Activated T-cell treated with anti-CD3 and anti-CD28 coated beads for 1 hour (primary cell): ENCODE measurements at places on chromosomes 4 and X.

DNA sequence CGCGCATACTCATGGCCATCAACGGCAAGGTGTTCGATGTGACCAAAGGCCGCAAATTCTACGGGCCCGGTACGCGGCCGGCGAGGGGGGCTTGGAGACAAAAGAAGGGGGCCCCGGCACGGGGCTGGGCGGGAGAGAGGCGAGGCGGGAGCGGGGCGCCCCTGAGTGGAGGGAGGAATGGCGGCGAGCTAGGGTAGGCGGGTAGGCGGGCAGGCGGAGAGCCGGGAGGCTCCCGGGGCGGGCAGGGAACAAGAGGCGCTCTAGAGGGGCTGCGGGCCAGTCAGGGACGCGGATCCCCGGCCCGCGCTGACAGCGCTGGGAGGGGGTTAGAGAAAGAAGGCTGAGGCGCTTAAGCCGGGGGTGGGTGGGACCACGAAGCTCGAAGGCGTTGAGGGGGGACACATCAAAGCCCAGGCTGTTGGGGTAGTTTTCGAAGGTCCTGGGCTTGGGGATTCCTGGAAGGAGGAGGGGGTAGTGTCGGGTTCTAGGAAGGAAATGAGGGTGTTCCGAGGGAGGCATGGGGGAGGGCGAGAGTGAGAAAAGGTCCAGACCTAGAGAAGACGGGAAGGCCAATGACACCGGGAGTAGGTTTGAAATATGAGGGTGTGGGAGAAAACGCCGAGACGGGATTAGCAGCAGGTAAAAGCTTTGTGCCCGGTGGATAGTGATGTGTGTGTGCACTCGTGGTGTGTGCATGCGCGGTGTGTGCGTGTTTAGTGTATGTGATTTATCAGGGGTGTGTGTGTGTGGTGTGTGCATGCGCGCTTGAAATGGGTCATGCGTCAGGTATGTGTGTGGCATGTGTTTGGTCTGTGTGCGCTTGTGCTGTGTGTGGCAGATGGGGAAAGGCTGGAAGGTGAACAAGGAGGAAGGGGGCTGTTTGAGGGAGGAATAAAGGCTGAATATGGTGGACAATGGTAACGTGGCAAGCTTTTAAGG is 807 bp downstream of the PGRMC1 start:
- peak; percentile 1 for DNase-seq

GRCh38 chr4:84232309-84233095 is 266.6 kb downstream of the NKX6-1 start:
- no peak for DNase-seq

DNA sequence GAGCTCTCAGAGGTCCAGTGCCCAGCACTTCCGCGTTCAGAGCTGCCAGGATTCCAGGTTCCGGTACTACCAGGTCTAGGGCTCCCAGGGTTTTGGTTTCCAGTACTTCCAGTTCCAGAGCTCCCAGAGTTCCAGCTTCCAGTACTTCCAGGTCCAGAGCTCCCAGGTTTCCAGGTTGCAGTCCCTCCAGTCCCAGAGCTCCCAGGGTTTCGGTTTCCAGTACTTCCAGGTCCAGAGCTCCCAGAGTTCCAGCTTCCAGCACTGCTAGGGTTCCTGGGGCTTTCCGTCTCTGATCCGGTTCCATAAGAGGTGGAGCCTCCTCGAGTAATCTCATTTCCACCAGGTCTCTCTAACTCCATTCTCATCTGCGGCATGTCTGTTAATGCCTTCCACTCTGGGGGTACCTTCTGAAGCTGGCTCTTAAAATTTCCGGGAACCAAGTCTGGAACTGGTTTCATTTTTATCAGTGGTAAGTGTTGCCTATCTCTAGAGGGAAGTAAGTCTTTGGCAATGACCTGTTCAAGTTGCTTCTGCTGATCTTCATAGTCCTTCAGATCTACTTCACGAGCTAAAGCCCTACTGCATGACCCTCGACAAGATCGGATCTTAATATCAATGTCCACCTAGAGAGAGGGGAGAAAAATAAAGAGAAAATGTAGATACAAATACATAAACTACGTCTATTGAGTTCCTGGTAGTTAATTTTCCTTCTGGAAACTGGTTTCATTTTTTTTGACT is 4.1 kb downstream of the FGA start:
- no peak for DNase-seq

DNA sequence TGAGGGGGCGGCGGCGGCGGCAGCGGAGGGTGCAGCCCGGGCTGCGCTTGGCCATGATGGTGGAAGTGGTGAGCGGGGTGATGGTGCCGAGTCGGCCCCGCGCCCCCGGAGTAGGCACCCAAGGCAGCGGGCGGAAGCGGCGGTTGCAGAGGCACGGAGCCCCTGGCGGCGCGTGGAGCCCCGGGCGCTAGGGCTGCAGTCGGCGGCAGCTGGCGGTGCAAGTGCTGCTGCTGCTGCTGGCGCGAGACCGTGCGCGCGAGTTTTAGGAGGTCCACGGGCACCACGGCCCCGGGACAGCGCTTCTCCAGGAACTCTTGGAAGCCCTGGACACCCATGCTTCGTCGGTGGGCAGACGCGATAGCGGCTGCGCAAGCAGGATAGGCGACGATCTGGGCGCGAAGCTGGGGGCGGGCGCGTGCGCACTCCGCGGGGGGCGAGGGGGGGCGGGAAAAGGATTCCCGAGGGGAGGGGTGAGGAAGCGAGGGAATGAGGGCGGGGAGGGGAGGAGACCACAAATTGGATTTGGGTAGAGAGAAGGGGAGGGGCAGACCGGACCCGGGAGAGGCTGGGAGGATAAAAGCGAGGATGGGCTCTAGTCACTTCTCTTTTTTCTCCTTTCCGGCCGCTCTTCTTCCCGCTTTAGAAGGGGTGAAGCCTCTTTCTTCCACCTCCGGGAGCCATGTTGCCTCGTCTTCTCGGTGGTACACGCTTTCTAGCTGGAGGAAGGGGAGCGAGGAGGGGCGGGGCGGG is at the start of gene FAM120C:
FAM120C (minus strand) TSS at position 391 of the 750 bp plus-strand sequence; CDS start at position 335, 56 bp downstream.
- peak; percentile 46 for DNase-seq

GRCh38 chr4:44421330-44422065 is 27.1 kb downstream of the KCTD8 start:
- DNase-seq: no peak

GRCh38 chr4:106951891-106952290 is 84.2 kb downstream of the DKK2 start:
- DNase-seq: no peak

GRCh38 chr4:130576218-130576617 is 1480.3 kb downstream of the C4orf33 start:
- DNase-seq: no peak

DNA sequence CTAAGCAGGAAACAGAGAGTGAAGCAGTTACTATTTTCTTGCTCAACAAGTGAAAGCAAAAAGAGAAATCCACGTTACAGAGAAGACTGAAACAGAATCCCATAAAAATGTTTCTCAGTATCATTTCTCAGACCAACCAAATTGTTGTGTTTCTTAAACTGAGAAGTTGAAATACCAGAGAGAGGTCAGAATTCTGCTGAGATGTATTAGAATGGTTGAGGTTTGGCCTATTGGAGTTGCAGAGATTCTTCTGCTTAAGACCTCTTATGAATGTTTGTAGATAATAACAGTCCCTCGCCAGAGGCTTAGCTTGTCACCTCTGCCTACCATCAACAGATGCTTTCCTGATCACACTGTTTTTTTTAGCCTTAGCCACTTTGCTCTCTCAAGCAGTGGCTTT is 481.4 kb downstream of the TRIML1 start:
- DNase-seq: no peak

DNA sequence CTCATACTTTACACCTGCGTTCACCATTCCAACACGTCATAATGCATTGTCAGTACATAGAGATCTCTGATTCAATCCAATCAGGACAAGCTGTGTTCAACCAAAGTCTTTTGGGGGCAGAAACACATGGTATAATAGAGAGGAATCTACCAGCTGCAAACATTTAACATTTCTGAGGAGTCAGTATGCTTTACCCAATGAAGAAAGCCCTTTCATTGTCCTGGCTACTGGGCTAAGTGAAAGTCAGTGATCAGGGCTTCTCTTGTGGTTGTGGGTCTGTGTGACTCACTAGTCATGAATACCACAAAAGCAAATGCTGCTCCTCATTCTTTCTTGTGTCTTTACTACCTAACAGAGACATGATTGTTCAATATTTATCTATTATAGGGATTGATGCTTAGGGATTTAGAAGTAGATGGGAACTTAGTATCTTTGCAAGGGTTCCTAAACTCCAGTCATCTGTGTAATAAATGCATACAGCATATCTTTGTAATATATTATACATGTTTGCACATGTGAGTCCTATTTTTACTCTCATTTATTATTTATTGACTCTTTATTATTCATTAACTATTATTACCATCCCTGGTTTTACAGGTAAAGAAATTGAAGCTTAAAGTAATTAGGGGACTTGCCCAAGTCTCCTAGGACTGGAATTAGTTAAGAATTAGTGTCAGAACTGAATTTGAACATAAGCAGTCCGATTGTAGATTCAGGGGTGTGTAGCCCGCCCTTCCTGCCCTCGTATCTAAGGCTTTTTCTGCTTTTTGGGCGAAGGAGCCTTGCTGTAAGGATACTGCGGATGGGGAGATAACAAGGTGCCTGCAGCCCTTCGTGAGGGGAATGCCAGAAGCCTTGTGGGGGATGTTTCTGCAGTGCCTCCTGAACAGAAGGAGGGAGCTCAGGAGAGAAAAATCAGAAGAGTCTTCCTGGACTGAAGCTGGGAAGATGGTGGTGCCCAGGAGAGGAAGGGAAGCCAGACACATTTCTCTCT is 353.1 kb upstream of the BOD1L1 start:
- no peak for DNase-seq

DNA sequence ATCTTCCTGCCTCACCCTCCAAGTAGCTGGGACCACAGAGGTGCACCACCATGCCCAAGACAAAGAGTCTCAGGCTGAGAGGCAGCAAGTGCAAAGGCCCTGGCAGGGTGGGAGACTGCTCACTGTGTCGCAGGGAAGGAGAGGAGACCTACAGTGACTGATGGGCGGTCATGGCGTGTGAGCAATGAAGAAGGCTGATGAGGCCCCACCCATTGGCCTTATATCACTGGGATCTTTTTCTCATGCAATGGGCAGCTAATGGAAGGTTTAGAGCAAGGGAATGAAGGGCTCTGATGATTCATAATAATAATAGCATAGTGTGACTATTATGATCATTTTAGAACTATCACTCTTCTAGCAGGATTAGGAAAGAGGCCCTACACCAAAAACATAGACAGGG is 20.9 kb downstream of the FAM9C start:
- no peak for DNase-seq

GRCh38 chr4:147340111-147340510 is 140.8 kb upstream of the EDNRA start:
- no peak for DNase-seq

DNA sequence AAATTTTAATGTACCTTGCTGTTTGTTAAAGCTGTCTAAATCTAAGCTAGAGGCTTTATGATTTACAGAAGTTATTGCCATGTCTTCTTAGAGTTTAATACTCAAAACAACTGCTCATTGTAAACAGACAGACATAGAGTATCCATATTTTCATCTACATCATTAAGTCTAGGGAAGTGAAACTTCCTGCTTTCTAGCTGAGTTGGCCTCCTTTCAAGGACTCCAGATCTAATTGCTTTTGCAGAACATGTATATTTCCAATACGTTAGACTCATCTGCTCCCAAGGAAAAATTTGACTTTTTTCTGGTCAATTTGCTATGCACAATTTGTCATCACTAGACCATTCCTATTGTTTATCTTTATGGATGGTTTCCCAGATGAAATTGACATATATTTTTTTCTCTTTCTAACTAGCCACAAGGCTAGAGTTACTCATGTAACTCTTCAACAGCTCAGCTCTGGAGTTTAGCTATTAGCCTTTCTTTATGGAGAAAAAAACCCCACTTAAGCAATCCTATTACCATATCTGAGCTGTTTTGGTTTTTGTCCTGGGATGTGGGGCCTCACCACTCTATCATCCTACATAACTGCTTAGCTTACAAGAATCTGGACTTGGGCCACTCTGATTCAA is 122.9 kb downstream of the PPA2 start:
- DNase-seq: no peak

- DNase-seq: no peak
These were observed 15.0 kb downstream of the ADD1 start for GRCh38 chr4:2858451-2859217.

DNA sequence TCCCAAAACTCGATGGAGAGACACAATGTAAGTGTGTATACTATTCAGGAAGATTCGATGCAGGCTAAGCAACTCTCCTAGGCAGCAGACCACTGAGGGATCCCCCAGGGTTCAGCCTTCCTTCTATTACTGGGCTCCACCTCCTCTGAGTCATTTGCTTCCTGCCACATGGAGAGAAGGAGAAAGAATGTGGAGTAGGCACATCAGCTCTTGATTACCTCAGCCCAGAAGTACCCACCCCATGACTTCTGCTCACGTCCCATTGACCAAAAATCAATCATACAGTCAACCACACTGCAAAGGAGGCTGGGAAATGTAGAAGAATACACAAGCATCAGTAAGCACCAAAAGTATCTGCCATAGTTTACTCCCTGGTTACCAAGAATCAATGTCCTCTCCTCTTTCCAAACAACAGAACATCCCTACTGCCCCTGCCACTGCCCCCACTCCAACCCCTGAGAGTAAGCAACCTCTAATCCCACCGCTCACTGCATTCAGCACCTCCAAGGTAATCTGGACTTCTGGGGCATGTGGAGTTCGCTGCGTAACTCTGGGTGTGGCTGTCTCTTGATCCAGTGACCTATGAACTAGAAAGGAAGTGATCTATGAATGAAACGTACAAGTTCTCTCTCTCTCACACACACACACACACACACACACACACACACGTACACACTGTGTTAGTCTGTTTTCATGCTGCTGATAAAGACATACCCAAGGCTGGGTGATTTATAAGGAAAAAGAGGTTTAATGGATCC is 91.2 kb upstream of the C1QTNF7 start:
- no peak for DNase-seq

DNA sequence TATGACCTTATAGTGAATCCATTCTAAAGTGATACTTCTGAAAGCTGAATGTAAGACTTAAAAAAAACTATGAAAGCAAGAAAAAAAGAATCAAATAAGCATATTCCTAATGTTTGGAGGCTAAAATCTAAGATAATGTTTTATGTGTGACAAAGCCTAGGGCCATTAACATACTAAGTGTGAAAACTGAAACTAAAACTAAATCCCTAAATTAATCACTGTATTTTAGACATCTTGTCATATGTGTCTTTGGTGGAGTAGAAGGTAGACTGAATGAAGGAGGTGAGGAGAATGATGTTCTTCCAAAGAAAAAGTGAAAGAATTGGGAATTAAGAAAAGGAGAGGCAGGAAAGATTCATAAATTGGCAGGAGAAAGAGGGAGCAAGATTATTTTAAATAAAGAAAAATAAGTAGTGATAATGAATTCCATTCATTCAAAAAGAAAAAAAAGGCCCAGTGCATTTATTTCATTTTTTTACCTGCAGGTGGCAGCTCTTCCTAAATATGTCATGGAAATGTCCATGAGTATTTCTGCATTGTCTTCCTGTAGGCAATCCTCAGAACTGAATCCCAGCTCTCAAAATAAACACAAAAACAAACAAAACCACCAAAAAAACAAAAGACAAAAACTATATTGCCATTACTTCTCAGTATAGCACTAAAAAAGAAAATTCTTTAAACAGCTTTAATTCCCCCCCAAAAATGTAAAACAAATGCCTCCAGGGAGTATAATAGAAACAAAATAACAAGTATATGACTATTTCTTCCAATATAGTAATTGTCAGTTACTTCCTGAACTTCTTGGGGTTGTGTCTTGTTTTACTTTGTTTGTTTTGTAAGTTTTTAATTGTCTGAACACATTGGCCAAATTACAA is 17.0 kb upstream of the AP1AR start:
- no peak for DNase-seq

GRCh38 chr4:53905941-53906377 is 158.4 kb downstream of the CHIC2 start:
- no peak for DNase-seq
